ENCODE measurements at places on chromosomes 12 and 14.
A peak's percentile ranks its signal among the peaks of the same experiment; 100 is the strongest.

- DNase-seq, result no peak
Observed at GRCh38 chr12:78186670-78187069, 356.0 kb downstream of the NAV3 start.

- no peak for DNase-seq
Observed at GRCh38 chr12:126095748-126096510, 1030.7 kb downstream of the AACS start.

DNA sequence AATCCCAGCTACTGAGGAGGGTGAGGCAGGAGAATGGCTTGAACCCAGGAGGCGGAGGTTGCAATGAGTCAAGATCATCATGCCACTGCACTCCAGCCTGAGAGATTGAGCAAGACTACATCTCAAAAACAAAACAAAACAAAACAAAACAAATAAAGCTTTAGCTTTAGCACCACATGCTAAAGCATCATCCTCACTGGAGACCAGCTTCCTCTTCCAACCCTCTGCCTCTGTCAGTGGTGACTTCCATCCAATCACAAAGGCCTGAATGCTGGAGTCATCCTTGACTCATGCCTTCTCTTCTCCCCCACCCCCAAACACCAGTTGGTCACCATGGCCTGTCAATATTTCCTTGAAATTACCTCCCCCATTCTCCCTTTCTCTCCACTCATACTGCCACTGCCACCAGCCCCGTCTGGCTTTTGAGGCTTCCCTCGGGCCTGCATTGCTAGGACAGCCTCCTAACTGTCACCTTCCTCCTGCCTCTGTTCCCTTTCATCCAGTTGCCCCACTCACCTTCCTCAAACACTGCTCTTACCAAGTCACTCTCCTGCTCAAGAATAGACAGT lies 1.4 kb downstream of the ZNF385A start:
- DNase-seq, result no peak

- DNase-seq, result no peak
Observed at GRCh38 chr12:22105542-22105941, 59.5 kb downstream of the CMAS start.

DNA sequence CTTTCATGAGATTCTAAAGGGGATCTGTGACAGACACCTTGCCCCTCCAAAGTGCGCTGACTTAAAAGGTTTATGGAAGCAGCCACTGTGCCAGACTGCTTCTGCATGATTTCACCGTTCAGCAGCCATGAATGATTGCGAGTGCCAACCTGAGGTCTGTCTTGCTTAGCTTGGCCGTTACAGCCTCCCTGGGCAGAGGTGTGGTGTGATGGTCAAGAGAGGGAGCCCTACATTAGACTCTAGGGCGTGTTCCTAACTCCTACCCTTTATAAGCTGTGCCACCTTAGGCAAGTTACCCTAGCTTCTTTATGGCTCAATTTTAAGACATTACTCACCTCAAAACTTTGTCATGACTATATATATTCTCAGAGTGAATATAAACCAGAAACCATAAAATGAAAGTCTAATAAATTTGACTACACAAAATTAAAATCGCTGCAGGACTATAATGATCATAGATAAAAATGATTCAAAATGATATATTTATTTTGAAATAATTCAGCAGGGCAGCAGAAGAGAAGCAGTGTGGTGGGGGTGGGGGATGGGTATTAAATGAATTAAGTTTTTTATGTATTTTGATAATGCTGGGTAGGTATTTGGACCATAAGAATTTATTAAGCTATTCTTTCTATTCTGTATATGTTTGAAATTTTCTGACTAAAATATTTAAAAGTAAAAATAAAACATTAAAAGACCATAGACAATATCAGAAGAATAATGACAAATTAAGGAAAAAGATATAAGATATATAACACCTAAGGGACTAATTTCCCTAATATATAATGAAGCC lies 47.7 kb upstream of the MBIP start:
- no peak for DNase-seq

- no peak for DNase-seq
Observed at GRCh38 chr14:69443296-69443805, 41.2 kb upstream of the PLEKHD1 start.

GRCh38 chr12:91813701-91814100 lies 331.9 kb downstream of the BTG1 start:
- no peak for DNase-seq

DNA sequence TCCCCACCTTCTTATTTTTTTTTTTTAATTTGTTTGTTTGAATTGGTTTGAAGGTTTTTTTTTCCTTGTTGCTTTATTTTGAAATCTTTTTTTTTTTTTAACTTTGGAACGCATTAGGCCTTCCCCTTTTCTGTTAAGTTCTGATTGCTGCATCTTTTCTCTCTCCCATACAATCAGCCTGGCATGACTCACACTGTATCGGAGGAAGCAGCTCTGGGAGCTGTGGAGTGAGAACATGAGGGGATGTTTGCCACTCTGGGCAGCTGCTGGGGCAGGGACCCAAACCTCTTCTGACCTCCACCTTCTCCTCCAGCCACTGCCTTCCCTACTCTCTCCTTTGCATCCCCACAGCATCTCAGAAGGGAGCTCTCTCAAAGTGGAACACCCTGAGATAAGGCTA lies 160.3 kb upstream of the FKBP4 start:
- no peak for DNase-seq

DNA sequence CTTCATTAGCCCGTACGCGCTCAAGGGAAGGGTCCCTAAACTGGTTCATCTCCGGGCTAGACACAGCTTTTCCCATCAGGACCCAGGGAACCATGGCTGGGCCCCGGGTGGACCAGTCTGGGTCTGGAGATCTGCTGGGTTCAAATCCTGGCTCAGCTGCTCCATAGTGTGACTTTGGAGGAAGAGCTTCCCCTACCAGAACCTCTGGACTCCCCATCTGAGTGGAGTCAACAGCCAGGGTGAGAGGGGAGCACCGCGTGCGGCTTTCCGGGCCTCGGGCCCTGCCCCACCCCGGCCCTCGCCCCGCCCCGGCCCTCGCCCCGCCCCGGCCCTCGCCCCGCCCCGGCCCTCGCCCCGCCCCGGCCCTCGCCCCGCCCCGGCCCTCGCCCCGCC lies 41.2 kb downstream of the BEGAIN start:
- no peak for DNase-seq

GRCh38 chr14:69066396-69067171 lies 86.3 kb downstream of the DCAF5 start:
- no peak for DNase-seq

- DNase-seq, result no peak
Observed at GRCh38 chr14:58662018-58662417, 24.3 kb downstream of the DACT1 start.

DNA sequence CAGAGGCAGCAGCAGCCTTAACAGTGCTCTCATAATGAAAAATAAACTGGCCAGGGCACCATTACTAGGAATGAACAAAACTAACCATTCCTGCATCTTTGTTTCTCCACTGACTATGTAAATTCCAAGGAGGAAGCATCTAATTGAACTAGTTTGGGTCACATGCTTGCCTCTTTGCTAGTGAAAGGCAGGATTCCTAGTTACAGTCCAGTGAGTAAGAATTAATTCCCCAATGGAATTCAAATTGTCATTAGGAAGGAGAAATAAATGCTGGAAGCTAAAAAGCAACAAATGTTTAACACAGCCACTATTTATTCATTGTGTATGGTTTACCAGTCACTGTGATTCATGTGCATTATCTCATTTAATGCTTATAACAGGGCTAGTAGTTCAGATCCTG lies 316.0 kb downstream of the CCDC91 start:
- DNase-seq, result no peak

DNA sequence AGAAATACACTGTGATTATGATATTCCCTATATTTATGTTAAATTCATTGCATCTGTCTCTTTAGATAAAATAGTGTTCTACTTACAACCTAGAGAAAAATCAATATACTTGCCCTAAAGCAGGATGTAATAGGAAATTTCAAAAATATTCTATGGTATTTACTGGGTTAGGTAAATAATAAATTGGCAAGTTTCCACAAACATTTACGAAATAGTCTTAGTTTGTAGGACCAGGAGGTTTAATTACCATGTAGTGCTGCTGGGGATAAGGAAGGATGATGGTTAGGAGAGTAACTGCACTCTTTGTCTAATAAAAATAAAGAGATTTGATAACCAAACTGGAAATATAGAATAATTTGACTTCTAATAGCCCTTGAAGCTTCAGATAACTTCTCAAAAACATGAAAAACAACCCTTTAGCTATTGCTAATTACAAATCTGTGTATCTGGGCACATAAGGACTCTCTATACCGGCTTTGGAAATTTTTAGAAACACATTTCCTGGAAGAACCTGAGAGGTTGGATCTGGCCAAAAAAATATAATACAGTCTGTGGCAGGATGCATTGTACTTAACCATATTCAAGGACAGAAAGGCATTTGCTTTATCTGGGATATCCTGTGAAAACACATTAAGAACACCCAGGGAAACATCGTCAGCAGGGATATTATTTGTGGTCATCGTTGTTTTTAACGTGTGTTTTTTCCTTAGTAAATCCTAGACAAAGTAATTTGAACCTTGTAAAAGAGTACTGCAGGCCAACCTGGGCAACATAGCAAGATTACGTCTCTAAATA lies 36.7 kb upstream of the TMCC3 start:
- DNase-seq, result no peak

DNA sequence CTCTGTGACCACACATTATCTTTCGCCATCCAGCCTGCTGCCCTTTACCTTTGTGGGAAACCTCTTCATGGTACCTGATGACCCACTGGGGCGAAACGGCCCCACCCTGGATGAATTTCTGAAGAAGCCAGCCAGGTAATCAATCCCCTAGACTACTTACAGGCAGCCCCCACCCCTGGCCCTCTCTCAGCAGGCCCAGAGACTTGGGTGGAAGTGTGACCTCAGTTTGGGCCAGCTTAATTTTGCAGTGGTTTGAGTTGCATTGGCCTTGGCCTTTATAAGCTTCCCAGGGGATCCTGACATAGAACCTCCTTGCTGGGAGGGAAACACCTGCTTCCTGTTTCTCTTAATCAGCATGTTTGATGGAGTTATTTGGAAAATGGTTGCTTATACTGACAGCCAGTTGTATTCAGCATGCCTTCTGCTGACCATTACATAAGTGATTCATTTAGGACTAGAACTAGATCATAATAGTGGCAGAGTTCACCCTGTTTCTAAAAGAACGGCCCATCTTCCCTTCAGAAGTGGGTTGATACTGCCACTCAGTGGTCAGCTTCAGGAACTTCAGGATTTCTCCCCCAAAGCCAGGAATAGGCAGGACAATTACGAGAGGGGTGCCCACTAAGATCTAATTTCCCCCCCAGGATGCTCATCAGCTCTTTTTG lies 6.1 kb downstream of the SDR39U1 start:
- DNase-seq, result peak; percentile 77
